ENCODE measurements at places on chromosomes 7 and 10.

DNA sequence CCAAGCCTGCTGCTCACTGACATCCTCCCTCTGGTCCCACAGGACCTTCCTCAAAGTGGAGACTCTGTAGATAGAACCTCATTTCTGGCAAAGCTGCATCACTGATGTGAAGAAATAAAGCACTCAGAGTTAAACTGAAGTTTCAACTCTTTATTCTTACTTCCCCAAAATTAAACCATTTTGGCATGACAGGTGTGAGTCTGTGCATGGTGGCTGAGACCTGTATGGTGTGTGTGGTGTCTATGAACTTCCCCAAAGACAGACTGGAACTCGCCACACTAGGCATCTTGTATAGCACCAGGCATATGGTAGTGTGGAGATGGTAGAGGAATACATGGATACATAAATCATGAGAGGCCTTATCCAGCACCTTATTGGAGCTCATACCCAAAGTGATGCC lies 6.6 kb upstream of the WDFY4 start:
- DNase-seq: no peak

DNA sequence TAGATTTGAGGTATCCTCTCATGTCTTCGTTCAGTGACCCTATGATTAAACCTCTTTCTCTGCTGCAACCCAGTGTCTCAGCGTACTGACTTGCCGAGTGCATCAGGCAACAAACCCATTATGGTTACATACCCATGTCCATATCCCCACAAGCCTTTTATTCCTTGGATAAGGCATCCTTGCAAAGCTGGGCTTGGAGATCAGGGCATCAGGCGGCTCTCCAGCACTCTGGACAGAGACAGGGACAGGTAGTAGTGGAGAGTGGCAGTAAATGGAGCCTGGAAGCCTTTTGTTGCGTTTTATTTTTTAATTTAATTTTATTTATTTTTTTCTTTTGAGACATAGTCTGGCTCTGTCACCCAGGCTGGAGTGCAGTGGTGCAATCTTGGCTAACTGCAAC lies 32.0 kb upstream of the NPFFR1 start:
- DNase-seq: no peak

GRCh38 chr10:111130471-111130870 lies 53.6 kb downstream of the ADRA2A start:
- no peak for DNase-seq

- no peak for DNase-seq
These were observed 4.7 kb upstream of the EBLN1 start for GRCh38 chr10:22222236-22223190.

DNA sequence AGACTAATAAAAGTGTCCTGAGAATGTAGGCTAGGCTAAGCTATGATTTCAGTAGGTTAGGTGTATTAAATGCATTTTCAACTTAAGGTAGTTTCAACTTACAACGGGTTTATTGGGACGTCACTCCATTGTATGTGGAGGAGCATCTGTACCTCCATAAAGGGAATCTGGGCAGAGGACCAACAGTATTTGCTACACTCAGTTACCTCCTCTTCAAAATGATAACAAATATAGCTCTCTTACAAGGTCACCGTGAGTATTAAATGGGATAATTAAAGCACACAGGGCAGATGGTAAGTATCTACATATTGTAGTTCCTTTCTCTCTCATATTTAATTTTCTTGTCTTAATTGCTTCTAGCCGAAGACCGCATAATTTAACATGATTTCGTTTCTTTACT lies 59.0 kb upstream of the FGL2 start:
- no peak for DNase-seq

DNA sequence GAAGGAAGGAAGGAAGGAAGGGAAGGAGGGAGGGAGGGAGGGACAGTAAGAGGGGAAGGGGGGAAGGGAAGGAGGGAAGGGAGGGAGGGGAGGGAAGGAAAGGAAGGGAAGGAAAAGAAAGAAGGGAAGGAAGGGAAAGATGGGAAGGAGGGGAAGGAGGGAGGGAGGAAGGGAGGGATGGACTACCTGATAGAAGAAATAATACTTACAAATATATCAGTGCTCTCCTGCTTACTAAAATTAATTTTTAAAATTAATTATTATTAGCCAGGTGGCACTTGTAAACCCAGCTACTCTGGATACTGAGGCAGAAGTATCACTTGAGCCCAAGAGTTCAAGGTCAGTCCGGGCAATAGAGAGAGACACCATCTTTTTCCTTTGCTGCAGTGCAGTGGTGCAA lies 18.5 kb downstream of the ZC3HC1 start:
- no peak for DNase-seq

DNA sequence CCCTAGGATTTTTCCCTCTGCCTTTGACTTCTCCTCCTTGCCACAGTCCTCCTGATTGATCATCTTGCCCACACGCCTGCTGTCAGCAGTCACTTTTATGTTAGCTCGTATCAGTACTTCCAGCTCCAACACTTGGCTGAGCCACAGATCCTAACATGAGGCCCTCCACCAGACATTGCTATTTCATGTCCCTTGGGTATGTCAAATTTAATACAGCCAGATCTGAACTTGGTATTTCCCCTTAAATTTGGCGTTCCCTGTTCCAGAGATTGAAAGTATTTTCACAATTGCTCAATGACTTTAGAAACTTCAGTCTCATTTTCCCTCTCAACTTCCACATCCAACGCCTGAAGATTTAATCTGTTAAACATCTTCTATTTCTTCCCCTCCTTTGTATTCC lies 140.4 kb downstream of the RNLS start:
- DNase-seq: peak; percentile 19

DNA sequence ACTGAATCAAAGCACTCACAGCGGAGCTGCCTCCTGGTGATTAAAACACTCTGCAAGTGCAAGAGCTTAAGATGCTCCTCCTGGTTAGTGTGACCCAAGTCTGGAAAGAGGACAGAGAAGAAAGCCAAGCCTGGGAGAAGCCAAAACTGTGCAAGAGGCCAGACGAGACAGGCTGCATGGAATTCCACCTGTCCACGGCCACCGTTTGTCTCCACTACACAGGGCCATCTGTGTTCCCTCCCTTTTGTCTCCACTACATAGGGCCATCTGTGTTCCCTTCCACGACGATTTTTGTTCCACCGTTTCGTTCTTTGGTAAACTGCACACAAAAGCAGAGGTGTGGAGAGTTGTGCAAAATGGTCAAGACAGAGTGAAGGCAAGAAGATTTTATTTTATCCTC lies 233.0 kb downstream of the DIP2C start:
- DNase-seq: no peak

- no peak for DNase-seq
These were observed 133.4 kb downstream of the JCAD start for GRCh38 chr10:29925771-29926692.

DNA sequence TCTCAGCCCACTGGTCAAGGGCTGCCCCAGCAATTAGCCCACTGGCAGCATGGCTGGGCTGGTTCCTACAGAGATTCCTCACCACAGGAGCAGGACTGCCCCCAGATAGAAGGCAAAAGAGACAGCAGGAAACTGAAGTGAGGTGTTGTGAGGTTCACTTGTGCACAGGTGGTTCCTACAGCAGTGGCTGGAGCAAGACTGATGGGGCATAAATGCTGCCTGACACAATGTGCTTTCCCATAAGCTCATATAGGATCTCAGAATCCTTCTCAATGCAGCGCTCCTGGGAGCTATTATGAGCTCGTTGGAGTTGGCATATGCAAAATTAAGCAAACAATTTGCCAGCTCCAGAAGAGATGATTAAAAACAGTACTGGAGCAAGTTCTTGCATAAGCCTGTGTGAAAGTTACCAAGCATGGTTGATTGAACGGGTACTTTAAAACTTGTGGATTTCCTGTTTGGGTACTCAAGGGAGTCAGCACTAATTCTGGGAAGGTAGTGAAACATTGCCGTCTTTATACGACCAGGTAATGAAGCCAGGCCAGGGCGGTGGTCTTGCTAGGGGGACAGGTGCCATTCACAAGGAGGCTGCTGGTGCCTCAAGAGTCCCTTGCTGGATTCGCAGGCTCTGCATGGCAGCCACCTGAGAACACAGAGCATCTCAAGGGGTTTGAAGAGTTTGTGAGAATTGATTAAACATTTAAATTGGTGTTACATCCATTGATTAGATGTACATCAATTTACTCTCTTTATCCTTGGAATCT lies 20.3 kb upstream of the PRKCQ start:
- DNase-seq: no peak

DNA sequence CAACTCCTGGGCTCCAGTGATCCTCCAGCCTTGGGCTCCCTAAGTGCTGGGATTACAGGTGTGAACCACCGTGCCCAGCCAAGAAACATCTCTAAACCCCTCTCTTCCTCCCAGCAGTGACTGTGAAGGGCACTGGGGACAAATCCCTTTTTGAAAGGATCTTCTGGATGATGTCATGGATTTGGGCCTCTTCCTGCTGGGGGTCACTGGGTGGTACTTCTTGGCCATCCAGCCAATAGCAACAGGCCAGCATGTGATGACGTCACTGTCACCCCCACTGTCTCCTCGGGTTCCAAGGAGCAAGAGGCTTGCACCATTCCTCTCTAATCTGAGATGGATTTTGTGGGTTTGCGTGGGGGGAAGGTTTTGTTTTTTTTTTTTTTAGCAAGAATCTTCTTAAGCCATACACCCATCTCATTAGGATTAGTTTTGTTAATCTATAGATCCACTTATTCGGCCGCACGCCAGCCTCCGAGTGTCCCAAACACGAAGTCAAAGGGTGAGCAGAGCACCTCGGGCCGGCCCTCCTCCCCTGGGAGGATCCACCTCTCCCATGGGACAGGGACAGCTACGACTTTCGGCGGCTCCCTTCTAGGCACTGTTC lies 29.4 kb upstream of the TNRC18 start:
- DNase-seq: peak; percentile 77

DNA sequence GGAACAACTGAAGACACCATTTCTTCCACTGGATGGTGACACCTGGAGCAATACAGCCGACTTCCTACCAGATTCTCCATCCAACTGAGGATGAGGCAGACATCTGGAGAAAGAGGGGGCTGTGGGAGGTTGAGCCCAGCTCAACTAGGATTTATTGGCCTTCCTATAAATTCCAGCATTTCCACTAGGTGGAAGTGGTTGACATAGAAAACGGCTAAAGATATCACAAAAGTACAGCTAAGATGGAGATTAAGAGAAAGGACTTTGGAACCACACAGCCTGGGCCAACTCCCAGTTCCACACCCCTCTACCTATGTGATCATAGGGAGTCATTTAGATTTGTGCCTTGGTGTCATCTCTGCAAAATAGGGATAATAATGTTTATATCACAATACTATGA lies 61.3 kb upstream of the CAV2 start:
- no peak for DNase-seq

- DNase-seq: no peak
These were observed 88.1 kb upstream of the FOXI2 start for GRCh38 chr10:127648885-127649284.

GRCh38 chr7:105655500-105656380 lies 74.4 kb upstream of the EFCAB10 start:
- DNase-seq: peak; percentile 48

DNA sequence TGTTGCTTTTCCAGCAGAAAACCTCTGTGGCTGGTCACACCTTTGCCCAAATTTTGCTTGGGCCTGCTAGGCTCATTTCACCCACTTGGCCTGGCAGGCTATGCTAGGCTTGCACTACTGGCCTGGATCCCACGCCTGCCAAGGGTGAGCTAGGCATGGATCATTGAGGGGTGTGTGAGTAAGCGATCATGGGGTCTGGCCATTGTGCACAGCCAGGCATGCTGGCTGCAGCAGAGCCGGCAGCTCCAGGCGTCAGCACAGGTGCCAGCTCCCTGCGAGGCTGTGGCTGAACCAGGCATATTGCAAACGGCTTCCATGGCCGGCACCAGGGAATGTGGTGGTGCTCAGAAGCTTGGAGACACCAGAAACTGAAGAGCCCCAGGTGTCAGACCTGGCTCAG lies 19.2 kb downstream of the CFAP70 start:
- no peak for DNase-seq

GRCh38 chr10:71278691-71279588 lies 40.1 kb upstream of the SLC29A3 start:
- no peak for DNase-seq

GRCh38 chr10:13913897-13914296 lies 327.1 kb downstream of the PRPF18 start:
- DNase-seq: peak; percentile 37

- no peak for DNase-seq
These were observed 60.0 kb downstream of the EVX1 start for GRCh38 chr7:27302590-27302989.

- DNase-seq: peak; percentile 31
These were observed 724 bp downstream of the CAPZA2 start for GRCh38 chr7:116862951-116863670.

- DNase-seq: no peak
These were observed 470.8 kb upstream of the ZMIZ1 start for GRCh38 chr10:78597796-78598555.

GRCh38 chr10:119742947-119743648 lies 17.2 kb downstream of the INPP5F start:
- DNase-seq: no peak

DNA sequence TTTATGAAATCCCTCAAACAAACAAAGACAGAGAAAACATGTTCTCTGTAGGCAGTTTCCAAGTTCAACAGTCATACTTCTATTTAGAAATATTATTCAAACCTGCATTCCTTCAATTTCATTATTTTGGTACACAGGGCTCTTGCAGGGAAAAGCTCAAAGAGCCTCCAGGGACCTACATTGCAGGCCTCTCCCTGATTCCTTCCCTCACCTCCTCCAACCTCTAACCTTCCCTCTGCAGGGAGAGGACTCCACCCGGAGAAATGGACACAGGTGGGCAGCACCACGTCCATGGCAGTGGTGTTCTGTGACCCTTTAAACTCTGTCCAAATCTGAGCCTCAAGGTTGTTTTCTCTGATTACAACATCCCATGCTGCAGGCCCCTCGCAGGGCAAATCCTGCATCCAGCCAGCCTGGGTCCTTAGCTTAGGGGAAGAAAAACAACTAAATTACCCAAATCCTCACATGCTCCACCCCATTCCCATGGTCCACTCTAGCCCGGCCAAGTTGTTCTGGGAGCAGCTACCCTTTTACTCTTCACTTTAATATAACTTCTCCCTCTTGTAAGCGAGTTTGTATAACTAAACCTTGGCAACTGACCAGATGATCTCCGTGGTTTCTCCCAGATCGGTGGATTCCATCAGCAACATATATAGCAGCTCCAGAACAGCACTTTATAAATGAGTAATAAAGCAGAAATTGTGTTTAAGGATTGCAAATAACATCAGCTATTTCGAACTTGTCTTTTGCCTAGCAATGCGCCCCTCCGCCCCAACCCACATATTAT lies 129.8 kb downstream of the CUBN start:
- DNase-seq: no peak

DNA sequence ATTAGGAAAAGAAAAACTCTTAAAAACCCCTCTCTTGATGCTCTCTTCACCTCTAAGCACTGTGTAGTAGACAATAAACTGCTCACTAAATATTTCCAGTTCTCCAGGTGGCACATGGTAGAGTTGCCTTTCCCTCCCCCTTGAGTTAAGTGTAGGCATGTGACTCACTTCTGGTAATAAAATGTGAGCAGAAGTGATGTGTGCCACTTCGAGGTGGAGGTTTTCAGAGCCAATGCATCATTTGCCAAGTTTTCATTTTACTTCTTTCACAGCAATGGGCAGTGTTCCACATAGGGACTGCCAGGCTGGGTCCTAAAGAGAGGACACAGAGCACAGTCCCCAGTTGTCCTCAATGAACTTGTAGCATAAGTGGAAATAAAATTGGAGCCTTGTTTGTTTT lies 131.6 kb upstream of the NPY start:
- DNase-seq: no peak

GRCh38 chr10:103828107-103828506 lies 27.3 kb downstream of the SH3PXD2A start:
- no peak for DNase-seq

GRCh38 chr10:113965077-113965476 lies 78.6 kb upstream of the ADRB1 start:
- DNase-seq: no peak

GRCh38 chr10:44922796-44923545 lies 11.8 kb downstream of the TMEM72 start:
- DNase-seq: no peak

GRCh38 chr10:103661198-103661950 lies 167.9 kb downstream of the NEURL1 start:
- peak; percentile 82 for DNase-seq
